NCI-H2081 treated with DMSO at 0.1 percent for 48 hours (cell line): ENCODE measurements at places on chromosomes 7 and 10.
A peak's percentile ranks its signal among the peaks of the same experiment; 100 is the strongest.

GRCh38 chr7:39697483-39697882 lies 74.1 kb downstream of the RALA start:
- no peak for DNase-seq

- DNase-seq, result peak; percentile 13
Observed at GRCh38 chr7:99312316-99313203, 13.1 kb upstream of the ARPC1A start.

DNA sequence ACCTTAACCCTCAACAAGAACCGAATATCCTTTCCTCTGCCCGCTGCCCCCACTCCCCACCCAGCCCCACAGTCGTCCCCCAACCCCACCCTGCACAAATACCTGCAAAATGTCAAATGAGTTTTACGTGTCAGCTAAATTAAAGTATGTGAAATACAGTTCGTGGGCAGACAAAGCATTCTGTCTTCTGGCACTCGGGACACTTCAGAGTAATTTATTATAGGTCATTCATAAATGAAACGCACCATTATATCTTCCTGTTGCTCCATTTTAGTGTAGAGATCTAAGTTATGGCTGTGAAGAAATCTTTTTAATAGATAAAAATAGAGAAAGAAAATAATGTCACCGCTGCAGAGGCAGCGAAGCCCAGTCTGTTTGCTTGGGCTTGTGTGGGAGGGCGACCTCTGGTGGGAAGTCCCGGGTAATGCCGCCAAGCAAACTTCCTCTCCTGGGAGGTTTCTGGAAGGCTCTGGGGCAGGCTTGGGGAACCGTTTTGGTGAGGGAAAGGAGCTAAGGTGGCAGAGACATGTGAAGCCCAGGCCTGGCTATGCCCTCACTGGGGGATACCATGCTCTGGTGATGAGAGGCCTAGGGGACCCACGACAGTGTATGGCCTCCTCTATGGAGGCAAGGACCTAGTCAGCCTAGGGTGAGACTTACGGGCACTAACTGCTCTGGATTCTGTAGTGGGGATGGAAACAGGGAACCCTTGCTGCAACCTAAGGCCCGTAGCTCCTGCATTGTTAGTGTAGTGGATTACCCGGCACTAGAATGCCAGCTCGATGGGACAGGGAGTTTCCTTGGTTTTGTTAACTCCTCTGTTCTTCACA lies 604.9 kb downstream of the LRMDA start:
- DNase-seq, result no peak

DNA sequence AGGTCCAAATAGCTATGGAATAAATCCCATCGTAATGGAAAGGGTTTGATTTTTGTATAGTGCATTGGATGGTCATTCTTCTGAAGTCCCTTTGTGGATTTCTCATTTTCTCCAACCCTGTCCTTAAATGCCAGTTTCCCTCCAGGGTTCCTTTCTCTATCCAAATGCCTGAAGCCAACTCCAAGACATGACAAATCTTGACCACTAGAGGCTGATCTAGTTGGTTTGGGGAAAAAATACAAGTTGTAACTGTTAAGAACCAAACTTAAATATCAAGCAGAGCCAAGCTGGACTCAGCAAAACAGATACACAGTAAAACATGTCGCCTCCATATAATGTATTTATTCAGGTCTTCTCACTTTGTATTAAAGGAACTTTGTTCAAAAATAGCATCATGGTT lies 28.7 kb downstream of the FRMD4A start:
- no peak for DNase-seq

DNA sequence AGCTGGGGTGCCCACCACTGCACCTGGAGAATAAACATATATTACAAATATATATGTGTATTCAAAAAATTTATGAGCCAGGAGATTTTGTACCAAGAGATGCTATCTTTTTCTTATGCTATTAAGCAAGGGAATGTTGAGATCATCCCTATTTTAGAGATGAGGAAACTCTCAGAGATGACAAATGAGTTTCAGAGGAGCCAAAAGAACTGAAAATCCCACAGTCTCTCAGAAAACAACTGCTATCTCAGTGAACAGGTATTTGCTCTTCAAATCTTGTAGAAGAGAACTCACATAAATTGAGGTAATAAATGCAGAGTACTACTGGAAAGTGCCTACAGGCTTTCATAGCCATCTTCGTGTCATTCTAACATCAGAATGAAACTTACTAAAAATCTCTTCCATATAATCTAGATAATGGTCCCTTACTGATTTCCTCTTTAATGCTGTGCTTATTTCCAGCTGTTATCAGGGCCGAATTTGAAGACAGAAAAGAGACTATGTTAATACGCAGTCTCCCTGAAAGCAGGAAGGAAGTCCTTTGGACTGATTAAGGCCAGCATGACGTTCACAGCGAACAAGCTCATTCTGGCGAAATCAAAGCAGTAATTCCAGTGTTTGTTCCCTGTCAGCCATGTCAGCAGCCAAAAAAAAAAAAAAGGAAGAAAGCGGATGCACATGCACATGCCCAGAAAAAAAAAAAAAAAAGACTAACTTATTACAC lies 29.4 kb upstream of the ANAPC16 start:
- peak; percentile 17 for DNase-seq

DNA sequence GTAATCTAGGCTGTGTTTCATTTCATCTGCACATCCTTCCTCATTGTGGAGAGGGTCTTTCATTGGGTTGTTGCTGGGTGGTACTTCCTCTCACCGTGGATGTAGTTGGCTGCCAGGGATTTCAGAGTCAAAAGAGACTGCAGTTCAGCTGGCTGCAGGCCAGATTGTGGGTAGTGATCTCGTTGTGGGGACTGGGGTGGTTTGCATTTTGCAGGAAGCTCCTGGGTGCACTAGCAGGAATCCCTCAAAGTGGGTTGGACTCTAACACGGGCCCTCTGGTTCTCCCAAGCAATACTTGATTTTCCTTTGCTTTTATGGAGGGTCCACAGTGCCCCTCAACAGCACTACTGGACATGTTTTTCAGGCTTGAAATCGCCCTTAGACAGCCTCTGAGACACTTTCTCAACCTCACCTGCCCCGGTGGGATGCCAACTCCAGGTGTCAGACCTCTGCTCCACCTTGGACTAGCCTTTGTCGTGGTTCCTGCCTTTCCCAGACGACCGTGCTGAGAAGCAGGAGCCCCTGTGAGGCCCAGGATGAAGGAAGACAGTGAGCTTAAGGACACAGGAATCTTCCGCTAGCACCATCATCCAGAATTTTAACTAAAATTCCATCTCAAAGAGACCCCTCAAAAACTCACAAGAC lies 23.9 kb upstream of the ZNF273 start:
- DNase-seq, result no peak

- no peak for DNase-seq
Observed at GRCh38 chr7:112501801-112502503, 21.2 kb downstream of the LSMEM1 start.

GRCh38 chr10:110780704-110781103 lies 91.0 kb upstream of the PDCD4 start:
- DNase-seq, result no peak

GRCh38 chr10:104437226-104437625 lies 83.6 kb downstream of the CFAP58 start:
- no peak for DNase-seq
